Stimulated activated naive CD8-positive, alpha-beta T cell treated with anti-CD3 and anti-CD28 coated beads, Interleukin-15, Interleukin-2, amounts not matched to agents 100 U/mL and 50 U/mL, for 24 hours (primary cell): ENCODE measurements at places on chromosomes 4 and X.

- no peak for DNase-seq
Observed at GRCh38 chrX:72238183-72238582, 644 bp downstream of the ERCC6L start.

- DNase-seq: peak; percentile 27
Observed at GRCh38 chrX:20515841-20516461, 249.2 kb upstream of the RPS6KA3 start.

DNA sequence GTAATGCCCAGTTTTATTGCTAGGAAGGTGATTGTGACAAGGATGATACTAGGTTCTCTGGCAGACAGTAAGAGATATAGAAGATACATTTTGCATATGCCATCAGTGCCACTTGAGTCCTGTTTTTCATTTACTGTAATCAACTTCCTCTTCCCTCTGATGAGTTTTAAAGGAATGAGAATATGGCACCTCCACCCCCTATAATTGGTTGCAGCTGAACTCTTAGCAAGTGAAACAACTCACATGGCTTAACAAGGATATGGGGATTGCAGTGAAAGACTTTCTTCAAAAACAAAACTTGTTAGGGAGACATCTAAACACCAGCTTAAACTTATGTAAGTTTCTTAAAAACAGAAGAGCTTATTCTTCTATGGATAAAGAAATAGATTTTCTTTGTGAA, 90.0 kb downstream of the AREG start:
- DNase-seq: no peak

DNA sequence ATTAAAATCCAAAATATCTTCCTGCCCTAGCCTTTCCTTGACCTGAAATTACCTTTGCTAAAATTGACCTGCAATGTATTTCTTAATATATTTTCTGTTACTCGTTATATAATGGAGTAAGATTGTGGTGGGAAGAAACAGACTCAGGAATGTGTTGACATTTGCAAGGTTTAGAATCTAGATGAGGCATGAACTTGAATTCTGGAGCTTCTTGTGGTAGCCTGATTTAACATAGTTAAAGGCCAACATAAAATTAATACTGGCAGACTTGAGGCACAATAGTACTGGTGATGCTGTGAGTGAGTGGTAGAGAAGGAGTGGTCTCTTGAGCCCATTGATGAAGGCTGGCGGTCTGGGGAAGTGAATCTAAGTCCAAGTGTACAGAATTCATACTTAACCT, 197.9 kb upstream of the SPRY1 start:
- no peak for DNase-seq

DNA sequence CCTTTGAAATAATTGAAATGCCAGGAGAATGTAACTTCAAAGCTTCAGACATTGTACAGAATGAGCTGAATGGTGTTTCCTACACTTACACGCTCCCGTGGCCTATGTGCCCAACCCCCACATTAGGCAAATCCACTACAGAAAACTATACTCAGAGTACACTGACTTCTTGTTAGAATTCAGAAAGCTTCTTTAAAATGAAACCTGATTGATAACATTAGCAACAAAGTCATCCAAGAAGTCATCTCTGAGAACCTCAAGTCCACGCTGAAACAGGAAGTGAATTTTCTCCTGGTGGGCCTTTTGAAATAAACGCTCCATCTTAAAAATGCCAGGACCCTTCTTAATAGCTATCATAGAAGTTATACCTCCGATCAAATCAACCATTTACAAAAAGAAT, 136.3 kb downstream of the TSPAN5 start:
- DNase-seq: no peak

- DNase-seq: no peak
Observed at GRCh38 chr4:26368685-26369084, 47.9 kb downstream of the RBPJ start.

- DNase-seq: no peak
Observed at GRCh38 chr4:80540785-80541469, 205.4 kb downstream of the CFAP299 start.

GRCh38 chr4:24172406-24172805, 282.6 kb upstream of the PPARGC1A start:
- no peak for DNase-seq

DNA sequence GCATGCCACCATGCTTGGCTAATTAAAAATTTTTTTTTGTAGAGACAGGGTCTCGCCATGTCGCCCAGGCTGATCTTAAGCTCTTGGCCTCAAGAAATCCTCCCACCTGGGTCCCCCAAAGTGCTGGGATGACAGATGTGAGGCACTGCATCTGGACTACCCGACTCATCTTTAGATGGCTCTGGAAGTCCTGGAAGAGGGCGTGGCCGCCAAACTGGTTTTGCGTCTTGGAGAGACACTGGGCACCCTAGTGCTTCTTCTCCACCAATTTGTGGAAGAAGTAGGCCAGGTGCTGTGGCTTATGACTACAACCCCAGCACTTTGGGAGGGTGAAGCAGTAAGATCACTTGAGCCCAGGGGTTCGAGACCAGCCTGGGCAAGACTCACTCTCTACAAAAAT, 47.6 kb downstream of the HOPX start:
- no peak for DNase-seq

DNA sequence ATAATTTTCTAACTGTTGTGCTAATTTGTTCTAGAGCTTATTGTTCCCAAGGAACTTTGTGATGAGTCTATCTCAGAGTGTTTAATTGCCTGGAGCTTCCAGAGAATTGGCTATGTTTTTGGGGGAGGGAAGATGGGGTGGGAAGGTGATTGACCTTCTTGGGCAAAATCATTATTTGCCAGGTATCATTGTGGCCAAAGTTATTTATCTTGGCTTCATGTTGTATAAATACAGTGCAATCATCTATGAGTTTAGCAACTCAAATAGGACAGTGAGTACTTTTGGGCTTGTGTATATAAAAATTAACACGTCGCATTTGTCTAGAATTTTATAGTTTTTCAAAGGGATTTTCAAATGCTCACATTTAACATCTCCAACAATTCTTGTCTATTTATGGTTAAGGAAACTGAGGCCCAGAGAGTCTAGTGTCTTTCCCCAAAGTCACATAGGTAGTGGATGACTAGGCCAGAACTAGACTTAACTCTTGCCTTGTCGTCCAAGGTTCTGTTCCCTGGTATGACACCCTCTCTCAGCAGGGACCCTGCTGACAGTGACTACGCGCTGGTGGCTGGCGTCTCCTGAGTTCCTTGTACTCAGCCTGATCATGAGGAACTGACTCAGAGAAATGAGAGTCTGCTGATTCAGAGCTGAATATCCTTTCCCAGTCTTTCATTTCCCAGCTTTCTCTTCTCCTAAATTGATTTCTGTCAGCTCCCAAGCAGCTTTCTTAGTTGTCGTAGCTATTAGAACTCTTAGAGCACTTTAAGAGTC, 27.7 kb downstream of the FNIP2 start:
- no peak for DNase-seq

DNA sequence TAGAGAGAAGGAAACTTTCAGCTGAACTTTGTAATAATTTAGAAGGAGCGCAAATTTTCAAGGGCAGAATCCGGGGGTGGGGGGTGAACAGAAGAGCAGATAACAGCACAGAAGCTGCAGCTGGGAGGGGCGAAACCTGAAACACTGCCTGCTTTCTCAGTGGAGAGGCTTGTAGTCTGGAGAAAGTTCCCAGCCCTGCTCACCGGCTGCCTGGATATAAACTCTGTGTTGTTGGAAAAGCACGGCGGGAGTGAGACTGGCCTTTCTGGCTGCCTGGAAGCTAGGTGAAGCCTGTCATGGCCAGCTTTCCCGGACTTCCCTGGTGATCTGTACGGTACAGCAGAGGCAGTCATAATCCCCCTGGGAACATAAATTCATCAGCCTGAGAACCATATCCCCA, 1352.1 kb upstream of the DIAPH2 start:
- DNase-seq: no peak

DNA sequence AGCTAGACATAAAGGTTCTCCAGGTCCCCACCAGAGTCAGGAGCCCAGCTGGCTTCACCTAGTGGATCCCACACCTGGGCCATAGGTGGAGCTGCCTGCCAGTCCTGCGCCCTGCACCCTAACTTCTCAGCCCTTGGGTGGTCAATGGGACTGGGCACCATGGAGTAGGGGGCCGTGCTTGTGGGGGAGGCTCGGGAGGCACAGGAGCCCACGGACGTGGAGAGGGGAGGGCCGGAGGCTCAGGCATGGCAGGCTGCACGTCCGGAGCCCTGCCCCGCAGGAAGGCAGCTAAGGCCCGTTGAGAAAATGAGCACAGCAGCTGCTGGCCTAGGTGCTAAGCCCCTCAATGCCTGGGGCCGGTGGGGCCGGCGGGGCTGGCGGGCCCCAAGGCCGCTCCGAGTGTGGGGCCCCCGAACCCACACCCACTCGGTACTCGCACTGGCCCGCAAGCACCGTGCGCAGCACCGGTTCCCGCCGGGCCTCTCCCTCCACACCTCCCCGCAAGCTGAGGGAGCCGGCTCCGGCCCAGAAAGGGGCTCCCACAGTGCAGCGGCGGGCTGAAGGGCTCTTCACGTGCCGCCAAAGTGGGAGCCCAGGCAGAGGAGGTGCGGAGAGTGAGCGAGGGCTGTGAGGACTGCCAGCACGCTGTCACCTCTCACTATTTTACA, 291.1 kb downstream of the KLHL4 start:
- DNase-seq: no peak

GRCh38 chr4:13704761-13705160, 77.2 kb upstream of the BOD1L1 start:
- DNase-seq: no peak

- DNase-seq: no peak
Observed at GRCh38 chr4:83071116-83071515, 36.1 kb downstream of the COPS4 start.

DNA sequence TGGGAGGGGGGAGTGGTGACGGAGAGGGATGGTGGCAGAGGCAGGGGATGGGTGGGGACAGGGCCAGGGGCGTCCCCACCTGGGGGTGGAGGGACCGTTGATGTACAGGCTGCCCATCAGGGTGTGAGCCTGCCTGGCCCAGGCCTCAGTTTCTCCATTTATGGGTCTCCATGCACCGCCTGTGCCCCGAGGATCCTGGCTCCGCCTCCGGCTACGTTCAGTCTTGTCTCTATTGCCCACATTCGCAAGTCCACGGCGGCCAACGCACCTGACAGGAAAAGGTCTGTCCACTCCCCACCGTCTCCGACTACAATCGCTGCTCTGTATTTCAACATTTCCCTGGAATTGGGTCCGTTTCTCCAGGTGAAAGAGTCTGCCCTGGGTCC, 96.3 kb upstream of the NKX1-1 start:
- no peak for DNase-seq

DNA sequence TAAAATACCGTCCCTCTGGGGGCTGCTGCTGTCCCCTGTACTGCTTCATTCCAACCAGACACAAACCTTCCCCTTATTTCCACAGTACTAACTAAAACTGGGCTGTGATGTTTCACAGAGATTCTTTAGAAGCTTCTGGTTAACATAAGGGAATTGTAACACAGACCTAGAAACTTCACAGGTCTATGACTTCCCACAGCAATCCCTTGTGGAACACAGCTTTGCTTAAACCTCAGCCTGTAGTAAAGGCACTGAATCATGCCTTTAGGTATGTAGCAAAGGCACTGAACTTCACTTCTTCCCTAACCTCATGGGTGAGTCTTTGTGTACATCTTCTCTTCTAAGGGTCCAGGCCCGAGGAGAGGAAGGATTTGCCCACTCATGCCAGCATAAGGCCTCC, 49.4 kb downstream of the SPINK2 start:
- no peak for DNase-seq

DNA sequence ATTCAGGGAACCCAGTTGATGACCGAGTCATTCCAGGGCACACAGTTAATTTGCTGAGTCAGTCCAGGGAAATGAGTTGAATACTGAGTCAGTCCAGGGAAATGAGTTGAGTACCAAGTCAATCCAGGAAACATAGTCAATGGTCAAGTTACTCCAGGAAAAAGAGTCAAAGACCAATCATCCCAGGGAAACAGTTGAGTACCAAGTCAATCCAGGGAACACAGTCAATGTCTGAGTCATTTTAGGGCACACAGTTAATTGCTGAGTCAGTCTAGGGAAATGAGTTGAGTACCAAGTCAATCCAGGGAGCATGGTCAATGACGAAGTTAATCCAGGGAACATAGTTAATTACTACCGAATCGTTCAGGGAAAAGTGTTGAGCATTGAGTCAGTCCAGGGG, 754.4 kb downstream of the NLGN4X start:
- DNase-seq: no peak

- no peak for DNase-seq
Observed at GRCh38 chr4:6742989-6743388, 27.0 kb downstream of the BLOC1S4 start.

DNA sequence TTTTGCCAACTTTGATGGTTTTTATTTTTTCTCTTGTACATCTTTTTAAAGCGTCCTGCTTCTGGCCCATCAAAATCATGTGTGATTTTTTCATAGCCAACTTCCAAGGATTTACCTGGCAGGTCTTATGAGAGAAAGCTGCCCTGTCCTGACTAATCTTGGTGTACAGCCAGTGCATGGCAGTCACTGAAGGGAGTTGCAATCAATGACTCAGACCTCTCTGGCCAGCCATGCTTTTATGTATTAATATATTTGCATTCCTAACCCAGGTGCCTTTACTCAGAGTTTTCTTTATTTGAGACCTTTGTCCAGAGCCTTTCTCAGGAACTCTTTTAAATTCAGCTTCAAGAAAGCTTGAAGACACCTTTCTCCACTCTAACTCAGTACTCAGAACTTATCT, 691.5 kb upstream of the HTR2C start:
- no peak for DNase-seq

GRCh38 chr4:73583666-73584065, 36.6 kb downstream of the RASSF6 start:
- no peak for DNase-seq

- no peak for DNase-seq
Observed at GRCh38 chr4:186942758-186943377, 219.2 kb upstream of the FAT1 start.

DNA sequence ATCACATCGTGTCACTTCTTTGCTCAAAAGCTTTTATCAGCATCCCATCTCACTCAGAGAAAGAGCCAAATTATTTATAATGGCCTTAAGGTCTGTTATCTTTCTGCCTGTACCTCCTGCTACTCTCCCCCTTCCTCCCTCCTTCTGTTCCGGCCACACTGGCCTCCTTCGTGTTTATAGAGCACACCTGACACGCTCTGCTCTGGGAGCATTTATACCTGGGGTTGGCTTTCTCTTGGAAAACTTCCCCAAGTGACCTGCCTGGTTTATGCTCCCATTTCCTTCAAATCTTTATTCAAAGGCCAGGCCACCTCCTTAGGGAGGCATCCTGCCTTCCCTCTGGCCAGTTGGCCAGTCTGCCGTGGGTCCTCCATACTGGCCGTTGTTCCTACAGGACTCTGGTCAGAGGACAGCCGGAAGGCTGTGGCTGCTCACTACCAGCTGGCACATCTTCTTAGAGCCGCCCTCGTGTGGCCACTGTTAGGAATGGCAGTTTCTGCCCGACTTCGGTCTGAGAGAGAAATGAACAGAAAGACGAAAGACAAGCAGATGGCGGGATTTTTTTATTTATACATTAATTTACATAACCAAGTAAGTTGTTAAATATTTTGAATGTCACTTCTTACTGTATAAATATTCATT, 80.2 kb upstream of the CBLL2 start:
- peak; percentile 54 for DNase-seq
